H1 (cell line): ENCODE measurements at places on chromosomes 1 and 21. TPM values are rescaled to one million over a fixed set of nuclear protein-coding genes. Genes with fewer than 3 reads are reported as not detected.

DNA sequence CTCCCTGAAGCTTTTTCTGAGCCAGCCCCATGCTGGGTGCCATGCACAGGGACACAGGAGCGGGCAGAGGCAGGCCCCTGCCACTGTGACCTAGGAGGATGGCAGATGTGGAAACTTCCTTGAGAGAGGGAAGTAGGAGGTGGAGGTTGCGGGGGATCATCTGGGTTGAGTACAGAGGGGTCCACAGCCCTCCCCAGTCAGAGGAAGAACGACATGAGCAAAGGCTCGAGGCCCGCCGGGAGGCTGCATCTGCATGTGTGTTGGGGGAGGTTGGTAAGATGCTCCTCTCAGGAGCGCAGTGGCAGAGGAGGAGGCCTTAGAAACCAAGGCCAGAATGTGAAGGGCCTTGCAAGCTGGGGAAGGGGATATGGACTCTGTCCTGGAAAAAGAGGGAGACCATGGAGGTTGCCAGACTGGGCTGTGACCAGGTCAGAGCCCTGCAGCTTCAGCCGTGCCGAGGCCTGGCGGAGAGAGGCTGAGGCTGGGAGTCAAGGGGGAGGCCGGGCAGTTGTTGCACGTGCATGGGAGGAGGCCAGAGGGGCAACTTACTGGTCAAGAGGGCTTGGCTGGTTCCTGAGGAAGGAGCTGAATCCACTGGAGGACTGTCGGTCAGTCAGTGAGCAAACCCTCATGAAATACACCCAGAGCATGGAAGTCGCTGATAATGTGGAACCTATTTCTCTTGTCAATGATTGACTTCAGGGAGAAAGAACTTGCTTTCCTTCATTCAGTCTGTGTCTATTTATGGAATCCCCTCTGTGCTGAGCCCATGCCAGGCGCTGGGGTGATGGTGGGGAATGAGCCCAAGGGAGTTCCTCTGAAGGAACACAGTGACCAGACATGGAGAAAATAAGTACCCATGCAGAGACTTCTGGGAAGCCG lies 31.7 kb downstream of the A3GALT2 start:
- H3K27me3 ChIP-seq = no peaks in the 10 kb centered on the region
- H3K27ac ChIP-seq = no peak overlapping the region
- DNase-seq = no peak
- no peaks in the 10 kb centered on the region for H3K4me1 ChIP-seq

DNA sequence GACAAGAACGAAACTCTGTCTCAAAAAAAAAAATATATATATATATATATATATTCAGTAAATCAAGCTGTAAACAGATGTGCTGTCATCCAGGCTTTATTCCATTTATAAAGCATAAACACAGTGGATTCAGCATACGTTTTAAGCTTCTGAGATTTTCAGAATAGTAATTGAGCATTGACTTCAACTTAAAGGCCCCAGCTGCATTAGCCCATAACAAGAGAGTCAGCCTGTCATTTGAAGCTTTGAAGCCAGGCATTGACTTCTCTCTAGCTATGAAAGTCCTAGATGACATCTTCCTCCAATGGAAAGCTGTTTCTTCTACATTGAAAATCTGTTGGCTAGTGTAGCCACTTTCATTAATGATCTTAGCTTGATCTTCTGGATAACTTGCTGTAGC lies 6.6 kb downstream of the KPNA6 start:
- no peaks in the 10 kb centered on the region for H3K4me1 ChIP-seq
- no peak overlapping the region for H3K4me3 ChIP-seq
- H3K27me3 ChIP-seq = no peaks in the 10 kb centered on the region
- no peak for DNase-seq

- no peak overlapping the region for H3K27ac ChIP-seq
- DNase-seq = no peak
- no peaks in the 10 kb centered on the region for H3K36me3 ChIP-seq
- no peak overlapping the region for H3K4me3 ChIP-seq
- H3K27me3 ChIP-seq = peaks cover 3% of the 10 kb centered on the region; the same call in 1 of the 2 replicates
Measured at GRCh38 chr1:158153746-158154444, 26.8 kb upstream of the CD1D start.

DNA sequence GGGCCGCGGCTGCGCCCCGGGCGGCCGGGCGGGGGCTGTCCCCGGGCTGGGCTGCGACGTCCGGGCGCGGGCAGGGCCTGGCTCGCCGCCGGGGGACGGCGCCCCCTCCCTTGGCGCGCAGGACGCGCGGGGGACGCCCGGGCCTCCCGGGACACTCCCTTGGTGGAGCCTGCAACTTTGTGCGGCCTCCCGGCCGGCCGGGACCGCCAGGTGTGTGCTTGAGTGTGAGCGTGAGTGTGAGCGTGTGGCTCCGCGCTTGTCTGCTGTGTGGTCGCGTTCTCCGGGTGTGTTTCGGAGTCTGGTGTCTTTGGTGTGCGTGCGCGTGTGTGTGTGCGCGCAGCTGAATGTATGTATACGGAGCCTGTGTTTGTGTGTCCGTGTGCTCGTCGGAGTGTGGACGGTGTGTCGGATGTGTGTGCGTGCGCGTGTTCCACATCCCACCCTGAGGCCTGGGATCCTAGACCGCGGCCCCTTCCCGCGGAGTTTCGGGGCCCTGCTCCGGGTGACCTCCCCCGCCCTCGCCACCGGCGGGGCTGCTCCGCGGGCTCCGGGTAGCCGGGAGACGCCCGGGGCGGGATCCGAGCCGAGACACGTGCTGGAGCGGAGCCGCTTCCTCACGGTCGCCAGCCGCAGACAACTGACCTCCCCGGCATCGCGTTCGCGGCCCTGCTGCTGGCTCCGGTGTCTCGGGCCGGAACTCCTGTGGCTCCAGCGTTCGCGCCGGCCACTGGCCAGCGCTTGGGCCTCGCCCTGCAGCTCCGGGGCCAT lies 1.7 kb downstream of the PTPRU start:
- no peak overlapping the region for H3K27ac ChIP-seq
- H3K4me3 ChIP-seq = peak overlapping the region; percentile 41
- H3K27me3 ChIP-seq = peaks cover 33% of the 10 kb centered on the region
- peaks cover 33% of the 10 kb centered on the region for H3K4me1 ChIP-seq

DNA sequence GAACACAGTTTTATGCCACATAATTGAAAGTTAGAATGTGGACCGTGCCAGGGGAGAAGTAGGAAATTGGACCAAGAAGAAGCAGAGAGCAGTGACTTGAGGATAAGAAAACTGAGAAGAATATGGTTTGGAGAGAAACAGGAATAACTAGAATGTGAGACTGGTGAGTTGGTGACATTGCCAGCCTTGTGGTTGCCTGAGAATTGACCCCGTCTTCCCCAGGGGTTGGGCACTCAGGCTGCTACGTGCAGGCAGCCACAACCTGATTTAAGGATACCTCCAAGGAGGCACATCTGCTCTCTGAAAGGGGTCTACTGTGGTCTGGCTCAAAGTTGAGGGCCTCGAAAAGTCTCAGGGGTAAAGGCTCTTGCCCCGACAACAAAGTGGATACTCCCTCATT lies 112.1 kb upstream of the ARTN start:
- H3K36me3 ChIP-seq = no peaks in the 10 kb centered on the region
- no peaks in the 10 kb centered on the region for H3K4me1 ChIP-seq
- H3K27me3 ChIP-seq = no peaks in the 10 kb centered on the region
- no peak for DNase-seq
- no peak overlapping the region for H3K4me3 ChIP-seq

GRCh38 chr1:78651241-78651640 lies 1.6 kb downstream of the IFI44 start:
- H3K4me1 ChIP-seq = no peaks in the 10 kb centered on the region
- no peak for DNase-seq
- no peak overlapping the region for H3K27ac ChIP-seq
- no peak overlapping the region for H3K4me3 ChIP-seq
- no peaks in the 10 kb centered on the region for H3K36me3 ChIP-seq

- no peak for DNase-seq
- H3K4me3 ChIP-seq = no peak overlapping the region
- H3K27me3 ChIP-seq = peaks cover 4% of the 10 kb centered on the region
- no peaks in the 10 kb centered on the region for H3K36me3 ChIP-seq
Measured at GRCh38 chr1:206678490-206678889, 6.2 kb upstream of the MAPKAPK2 start.

The HAO2 gene
- total RNA-seq = not detected in 2 replicates

The SEC16B gene
- 0.56 and 1.5 TPM in 2 replicates for total RNA-seq

The PRDM16 gene
- 0.43 and 0.46 TPM in 2 replicates for total RNA-seq
